ENCODE measurements at places on chromosomes 3 and 15. TPM values are rescaled to one million over a fixed set of nuclear protein-coding genes. Genes with fewer than 3 reads are reported as not detected.

DNA sequence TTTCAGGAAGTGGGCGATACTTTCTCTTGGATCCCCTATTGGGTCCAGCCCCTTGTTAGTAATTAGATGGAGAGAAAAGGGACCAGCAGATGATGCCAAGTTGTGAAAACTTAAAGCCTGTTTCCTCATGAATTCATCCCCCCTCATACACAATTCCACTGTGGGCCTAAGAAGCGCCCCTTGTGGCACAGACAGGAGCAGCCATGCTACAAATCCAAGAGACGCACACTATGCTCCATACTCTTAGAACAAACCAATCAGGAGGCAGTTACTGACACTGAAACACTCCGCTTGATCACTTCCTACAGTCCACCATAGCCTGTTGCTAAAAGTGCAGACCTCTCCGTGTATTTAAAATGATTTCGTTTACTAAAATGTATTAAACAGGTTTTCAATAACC lies 111.3 kb upstream of the ARRDC4 start:
- no peak for DNase-seq

DNA sequence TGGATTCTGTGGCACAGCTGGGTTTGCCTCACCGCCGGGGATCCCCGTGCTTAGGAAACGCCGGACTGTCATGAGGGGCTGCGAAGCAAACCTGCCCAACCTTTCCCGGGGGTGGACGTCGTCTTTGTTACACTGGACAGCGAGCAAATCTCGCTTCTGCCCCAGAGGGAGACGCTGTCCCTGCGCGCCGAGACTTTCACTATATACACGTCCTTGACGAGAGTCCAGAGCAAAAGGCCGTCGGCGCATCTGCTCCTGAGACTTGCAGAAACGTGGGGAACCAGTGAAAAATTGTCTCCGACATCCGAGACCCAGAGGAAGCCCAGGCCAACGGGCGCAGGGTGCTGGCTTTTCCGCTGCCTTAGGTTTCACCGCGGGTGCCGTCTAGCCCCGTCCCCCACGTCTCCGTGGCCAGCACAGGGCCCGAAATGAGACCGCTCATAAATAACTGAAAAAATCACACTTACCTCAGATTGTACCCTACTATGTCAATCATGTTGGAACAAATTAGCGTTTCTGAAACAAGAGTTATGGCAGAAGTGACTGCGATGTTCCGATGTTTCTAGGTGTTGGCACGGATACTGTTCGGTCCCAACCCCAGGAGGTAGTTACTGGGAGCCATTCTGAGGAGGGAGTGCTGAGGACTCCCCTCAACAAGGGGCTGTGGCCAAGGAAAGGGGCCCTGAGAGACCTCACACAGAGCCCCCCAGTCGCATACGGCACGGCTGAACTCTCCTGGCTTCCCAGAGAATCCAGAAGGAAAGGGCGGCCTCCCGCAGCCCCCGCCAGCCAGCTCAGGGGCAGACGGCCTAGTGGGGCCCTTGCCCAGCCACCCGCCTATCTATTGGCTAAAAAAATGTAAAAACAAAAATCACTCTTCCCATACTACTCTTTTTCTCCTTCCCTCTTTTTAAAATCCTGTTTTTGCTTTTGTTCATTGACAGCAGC lies 14.4 kb upstream of the MUC4 start:
- DNase-seq = no peak

DNA sequence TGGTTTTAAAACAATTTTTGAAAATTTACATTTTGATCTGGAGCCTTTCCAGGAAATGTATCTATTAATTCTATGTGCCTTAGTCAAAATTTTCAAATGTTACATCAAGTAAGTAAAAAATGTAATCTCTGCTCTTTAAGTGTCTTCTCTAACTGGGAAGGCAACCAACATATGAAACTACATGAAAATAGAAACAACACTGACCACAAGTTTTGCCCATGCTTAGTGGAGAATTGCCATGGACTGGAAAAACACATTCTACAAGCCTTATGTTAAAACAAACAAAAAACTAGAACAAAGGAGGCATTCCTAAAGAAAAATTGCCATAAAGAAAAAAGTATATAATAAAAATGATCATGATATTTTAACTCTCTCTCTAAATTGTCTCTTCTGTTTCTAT lies 75.9 kb upstream of the SPRED1 start:
- DNase-seq = no peak

GRCh38 chr3:101633186-101633585 lies 43.7 kb downstream of the ZBTB11 start:
- no peak for DNase-seq

- no peak for DNase-seq
Observed at GRCh38 chr3:152202976-152203626, 65.6 kb upstream of the MBNL1 start.

DNA sequence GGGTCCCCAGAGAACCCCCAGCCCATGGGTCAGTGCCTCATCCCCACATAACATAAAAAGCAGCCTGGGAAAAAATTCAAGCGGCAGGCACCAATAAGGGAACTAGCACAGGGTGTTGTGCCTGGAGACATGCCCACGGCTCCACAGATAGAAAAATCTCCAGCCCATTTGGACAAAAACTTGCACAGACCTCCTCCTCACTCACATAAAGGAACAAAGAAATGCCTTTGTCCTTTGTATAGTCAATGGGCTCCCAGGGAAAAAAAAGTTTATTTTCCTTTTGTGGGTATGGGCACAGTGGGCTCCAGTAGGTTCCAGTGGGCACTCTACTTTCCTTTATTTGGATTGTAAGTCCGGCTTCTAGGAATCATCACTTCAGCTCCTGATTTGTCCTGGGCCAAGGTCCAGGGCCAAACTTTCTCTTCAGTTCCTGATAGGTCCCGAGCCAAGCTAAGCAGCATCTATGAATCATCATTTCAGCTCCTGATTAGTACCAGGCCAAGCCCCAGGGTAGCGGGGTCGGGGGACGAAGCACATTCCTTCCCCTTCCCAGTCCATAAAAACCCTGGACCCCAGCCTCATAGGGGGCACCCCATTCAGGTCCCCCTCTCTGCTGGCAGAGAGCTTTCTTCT lies 1.6 kb upstream of the DNAH12 start:
- no peak for DNase-seq

DNA sequence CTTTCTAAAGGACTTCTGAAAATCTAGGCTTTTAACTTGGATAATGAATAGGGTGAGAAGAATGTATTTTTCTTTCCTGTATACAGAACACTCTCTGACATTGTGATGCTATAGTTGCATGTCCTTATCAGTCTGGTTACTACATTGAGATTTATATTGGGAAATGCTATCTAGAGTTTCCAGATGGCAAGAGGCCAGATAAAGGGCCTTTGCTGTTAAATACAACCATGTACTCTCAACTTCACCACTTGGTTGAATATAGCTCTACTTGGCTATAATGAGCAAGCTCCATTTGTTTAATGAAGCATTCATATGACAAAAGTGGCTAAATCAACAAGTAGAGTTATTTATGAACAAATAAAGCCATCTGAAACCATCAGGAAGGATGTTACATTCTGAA lies 91.0 kb downstream of the IGSF11 start:
- no peak for DNase-seq

DNA sequence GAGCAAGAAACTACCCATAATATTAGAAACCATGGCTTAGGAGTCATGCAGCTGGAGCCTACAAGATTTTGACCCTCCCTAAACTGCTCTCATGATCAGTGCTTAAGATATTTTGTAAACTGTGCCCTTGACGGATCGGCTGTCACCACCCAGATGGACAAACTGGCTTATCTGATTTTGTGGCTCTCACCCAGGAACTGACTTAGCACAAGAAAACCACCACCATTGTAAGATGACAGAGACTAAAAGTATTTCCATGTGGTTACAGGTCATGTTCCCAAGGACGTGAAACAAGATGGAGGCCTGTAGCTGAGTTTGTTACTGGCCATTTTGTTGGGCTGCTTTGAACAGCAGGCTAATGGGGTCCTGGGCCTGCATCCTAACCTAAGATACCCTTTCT lies 940.9 kb downstream of the OTOL1 start:
- DNase-seq = no peak

DNA sequence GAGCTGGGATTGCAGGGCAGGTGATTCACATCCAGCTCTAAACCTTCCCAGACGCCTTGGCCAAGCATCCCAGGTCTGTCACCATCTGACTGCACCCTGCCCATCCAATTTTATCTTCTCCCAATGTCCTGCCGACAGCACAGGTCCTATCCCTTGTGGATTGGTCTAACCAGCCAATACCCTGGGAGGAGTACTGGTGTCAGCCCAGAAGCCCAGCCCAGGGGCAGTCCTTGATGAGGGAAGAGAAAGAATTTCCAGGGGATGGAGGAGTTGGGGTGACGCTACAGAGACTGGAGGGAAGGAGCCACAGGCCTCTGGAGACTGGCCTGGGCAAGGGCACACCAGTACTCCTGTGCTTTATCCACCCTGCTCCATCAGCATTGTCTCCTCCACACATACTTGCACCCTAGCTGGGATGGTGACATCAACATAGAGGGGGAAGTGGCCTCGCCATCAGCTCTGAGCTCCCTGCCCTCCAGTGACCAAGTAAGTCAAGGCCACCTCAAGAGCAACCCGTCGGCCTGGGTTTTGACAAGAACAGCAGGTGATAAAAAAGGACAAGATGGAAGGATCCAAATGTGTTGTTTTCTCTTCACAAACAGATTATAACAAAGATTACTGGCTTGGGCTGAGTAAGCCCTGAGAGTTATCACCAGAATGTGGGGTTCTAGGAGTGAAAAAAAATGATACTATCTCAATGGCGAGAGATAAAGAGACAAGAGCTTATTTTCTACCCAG lies 114.6 kb downstream of the AQP9 start:
- no peak for DNase-seq

DNA sequence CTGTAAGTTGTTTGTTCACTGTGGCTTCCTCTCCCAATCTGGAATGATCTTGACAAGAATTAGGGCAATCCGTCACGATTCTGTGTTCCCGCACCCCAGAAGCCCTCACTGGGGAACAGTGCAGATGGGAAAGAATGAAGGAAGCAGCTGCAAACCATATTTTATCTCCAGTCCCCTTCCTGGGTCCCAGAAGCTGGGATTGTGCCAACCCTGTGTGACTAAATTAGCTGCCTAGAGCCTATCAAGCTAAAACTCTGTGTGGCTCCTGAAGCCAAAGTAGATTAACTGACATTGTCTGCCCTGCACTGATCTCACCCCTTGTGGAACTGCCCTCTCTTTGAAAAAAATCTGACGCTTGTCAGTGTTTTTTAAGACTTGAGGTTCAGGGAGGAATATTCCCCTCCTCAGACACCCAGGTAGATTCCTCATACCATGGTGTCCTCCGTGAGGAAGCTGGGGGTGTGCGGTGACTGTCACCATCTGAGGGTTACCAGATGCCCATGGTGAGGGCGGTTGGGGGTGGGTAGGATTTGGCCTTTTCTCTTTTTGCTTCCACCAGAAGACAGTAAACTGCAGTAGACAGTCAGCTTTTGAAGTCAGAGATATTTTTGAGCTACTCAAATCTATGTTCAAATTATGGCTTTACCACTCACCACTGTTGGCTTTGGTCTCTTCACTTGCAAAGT lies 358.3 kb upstream of the TPM1 start:
- DNase-seq = no peak

FBXW12 gene
- not detected for total RNA-seq

OXTR gene
- 0.54 TPM for total RNA-seq

Measured in aorta (tissue), 5 donors.